ENCODE measurements at places on chromosomes 7 and 10.

- no peak for DNase-seq
Measured at GRCh38 chr7:79909176-79909575, 225.5 kb upstream of the GNAI1 start.

- no peak for DNase-seq
Measured at GRCh38 chr10:32393911-32394310, 47.0 kb upstream of the EPC1 start.

- no peak for DNase-seq
Measured at GRCh38 chr10:84012831-84013458, 126.4 kb upstream of the GHITM start.

DNA sequence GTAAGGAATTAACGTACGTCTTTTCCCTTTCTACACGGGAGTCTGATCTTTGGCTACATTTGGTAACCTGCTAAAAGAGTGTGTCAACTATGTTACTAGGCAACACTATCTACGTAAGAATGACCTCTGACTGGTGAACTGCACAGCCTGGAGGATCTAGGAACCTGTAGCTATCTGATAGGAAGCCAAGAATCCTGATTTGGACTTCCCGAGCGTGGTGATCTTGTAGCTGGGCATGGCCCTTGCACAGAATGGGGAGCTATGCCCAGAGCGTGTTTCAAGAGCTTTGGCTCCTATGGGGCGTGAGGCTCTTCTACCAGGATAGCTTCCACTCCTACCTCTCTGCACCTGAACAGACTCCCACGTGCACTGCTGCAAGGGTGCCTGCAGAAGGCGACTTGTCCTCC, 157.5 kb downstream of the TAX1BP1 start:
- no peak for DNase-seq

GRCh38 chr10:59240582-59241183, 64.2 kb downstream of the PHYHIPL start:
- peak; percentile 31 for DNase-seq

DNA sequence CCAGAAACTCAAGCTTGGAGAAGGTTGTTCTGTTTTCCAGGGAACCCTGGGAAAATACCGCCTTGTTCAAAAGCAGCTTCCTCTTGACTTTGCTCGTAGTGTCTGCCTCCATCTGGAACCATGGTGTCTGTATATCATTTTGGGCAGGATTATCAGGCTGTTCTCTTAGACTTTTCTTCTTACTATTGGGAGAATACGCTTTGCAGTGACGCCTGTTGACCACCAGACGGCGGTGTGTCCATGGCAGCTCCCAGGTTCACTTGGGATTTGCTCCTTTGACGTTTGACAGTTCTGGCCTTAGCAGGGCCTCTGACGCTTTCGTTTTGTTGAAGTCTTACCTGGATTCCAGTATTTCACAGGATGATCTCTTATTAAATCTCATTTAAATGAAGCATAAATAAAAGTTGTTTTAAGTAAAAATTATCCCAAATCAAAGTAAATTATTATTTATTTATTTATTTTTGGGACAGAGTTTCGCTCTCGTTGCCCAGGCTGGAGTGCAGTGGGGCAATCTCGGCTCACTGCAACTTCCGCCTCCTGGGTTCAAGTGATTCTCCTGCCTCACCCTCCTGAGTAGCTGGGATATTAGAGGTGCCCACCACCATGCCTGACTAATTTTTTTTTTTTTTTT, 41.8 kb upstream of the GJD4 start:
- DNase-seq: peak; percentile 74

GRCh38 chr7:149444287-149444686, 16.6 kb downstream of the ZNF777 start:
- no peak for DNase-seq

DNA sequence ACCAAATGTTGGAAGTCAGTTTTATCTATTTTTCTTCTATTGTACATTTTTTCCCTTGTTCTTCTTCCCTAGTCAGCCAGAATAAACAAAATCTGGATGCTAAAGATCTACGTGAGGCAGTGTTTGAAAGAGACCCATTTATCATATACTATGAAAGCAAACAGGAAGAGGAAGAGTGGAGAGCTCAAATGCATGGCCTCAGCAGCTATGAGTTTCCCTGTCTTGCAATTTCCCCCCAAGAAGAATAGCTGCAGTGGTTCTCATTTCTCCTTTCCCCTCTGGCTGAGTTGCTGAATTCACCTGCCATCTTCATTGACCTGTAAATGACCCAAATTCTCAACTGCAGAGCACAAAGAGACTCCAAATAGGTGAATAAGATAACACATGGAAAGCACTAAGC, 347.1 kb upstream of the NRP1 start:
- DNase-seq: no peak

- DNase-seq: no peak
Measured at GRCh38 chr10:64332551-64332950, 811.4 kb downstream of the REEP3 start.

DNA sequence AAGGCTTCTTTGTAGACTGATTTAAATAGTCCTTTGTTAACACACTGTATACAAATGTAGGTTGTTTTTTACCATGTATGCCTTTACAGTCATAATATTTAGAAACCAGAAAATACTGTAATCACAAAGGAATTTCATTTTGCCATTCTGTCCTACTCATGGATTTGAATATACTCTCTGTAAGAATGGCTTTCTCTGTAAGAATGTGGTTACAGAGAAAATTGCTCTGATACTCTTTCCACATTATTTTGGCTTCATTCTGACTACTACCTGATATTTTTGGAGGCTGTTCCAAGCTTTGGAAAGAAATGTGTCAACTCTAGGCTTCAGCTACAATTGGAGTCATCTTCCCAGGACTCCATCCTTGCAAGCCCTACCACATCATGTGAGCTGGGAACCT, 23.5 kb downstream of the CH25H start:
- peak; percentile 52 for DNase-seq

GRCh38 chr7:44375236-44375699, 49.9 kb upstream of the CAMK2B start:
- no peak for DNase-seq

GRCh38 chr10:78515038-78515872, 481.6 kb downstream of the RPS24 start:
- DNase-seq: peak; percentile 46

DNA sequence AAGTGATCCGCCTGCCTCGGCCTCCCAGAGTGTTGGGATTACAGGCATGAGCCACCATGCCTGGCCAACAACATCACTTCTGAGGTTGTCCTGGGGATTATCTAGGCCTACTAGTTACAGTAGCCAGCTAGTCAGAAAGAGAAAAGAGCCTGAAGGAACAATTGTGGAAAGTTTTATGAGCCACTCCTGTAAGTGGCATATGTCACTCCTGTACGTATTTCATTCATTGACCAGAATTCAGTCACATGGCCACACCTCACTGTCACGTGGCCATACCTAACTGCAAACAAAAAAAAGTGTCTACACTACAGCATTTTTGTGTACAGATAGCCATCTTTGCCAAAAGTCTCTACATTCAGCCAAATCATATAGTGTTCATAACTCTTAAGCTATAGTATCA, 85.7 kb downstream of the ANKIB1 start:
- DNase-seq: no peak

DNA sequence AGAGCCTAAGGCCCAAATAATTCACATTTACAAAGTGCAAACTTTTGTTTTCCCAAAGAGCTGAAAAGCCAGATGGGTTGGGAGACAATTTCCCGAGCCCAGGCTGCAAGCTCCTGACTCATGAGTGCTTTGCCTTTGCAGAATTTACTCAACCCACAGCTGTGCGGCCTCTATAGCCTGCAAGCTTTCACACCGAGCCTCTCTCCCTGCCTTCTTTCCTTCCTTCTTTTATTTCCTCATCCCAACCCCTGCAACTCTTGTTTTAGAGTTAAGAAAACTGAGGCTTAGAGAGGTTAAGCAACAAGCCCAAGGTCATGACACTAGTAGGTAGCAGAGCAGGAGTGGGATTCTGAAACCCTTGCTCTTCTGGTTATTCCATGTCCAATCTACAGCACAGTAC, 203.0 kb upstream of the GPR26 start:
- no peak for DNase-seq

DNA sequence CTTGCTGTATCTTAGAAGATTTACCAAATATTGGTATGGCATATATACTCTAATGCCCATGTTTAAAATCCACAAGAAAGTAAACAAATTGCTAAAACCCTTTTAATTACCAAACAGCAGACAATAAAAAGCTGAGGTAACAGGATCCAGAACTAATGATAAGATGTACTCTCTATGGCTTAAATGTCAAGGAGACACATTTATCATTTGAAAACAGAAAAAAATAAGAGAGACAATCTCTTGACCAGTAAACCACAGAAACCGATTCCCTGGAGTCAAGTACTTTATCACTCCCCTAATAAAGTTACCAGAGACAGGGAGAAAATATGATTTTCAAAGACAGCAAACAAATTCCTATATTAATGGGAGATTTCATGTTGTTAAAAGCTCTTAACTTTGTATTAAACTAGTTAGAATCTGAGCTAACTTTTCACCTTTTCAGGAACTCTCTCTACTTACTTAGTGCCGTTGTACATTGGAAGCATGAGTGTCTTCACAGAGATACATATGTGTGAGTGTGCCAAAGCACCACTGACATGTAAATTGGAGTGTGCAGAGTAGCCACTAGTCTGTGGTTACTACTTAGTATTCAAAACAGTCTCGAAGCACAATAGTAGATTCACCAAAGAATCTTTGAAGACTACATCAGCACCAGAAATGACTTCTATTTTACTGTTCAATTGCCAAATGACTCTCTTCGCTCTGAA, 44.2 kb downstream of the TSPAN12 start:
- DNase-seq: no peak

DNA sequence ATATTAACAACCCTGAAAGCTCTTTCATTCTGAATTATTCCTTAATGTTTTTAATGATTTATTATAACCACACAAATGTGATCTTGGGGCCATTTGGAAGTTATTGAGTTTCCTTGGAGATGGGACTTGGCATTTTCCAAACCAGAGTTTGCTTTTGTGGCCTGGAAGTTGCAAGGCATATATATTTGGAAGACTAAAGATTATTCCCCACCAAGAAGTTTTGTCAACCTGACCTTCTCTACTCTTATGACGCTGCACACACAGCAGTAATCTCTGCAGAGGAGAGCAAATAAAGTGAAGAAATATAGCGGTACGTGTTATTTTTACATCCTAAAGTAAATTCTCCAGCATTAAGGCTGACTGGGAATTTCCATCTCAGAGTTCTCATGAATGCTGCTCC, 397.0 kb downstream of the LRMDA start:
- DNase-seq: no peak

DNA sequence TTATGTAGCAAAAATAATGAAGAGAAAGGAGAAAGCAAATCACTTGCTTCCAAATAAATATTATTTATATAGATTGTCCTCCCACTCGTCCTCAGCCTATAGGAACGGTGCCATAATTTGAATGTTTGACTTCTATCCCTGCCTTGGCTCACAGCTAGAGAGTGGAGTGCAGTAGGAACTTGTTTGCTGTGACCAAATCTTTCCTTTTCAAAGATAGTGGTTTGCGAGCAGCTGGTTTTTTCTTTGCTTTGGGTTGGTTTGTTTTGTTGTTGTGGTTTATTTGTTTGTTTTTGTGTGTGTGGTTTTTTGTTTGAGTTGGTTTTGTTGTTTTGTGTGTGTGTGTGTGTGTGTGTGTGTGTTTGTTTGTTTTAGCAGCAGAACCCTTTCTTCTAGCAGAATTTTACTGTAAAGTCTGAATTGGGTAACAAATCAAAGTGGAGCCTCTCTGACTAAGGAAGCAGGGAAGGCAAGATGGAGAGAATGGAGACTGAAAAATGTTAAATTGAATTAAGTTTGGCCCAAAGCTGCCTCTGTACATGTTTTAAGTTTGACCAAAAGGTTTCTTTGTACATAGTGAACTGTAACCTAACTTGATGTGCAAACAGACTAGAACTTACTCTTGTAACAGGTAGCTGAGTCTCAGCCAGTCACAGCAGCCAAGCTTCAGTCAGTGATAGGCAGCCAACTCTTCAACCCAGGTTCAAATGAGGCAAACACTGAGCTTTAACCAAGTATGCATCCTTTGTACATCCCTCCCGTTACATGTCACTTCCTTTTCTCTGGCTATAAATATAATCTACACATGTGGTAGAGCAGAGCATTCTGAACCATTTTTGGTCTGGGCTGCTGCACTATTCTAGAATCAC, 149.5 kb upstream of the LRGUK start:
- DNase-seq: no peak

DNA sequence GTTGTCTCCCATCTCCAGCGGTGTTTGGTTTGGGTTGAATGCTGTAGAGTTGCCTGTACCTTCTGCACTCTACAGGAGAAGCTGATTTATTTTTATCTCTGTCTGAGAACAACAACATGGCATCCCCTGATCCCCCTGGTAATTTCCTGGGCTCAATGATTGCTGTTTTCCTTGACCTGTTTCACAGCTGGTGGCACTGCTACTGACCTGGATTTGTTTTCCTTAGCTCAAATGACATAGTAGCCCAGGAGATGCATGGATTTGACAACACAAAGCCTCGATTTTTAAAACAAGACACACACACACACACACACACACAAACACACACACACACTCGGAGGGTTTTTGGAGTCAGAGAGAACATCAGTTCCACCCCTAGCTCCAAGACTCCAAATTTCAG, 301.6 kb downstream of the NRG3 start:
- no peak for DNase-seq

- DNase-seq: no peak
Measured at GRCh38 chr10:99682032-99682431, 22.7 kb downstream of the ENTPD7 start.

DNA sequence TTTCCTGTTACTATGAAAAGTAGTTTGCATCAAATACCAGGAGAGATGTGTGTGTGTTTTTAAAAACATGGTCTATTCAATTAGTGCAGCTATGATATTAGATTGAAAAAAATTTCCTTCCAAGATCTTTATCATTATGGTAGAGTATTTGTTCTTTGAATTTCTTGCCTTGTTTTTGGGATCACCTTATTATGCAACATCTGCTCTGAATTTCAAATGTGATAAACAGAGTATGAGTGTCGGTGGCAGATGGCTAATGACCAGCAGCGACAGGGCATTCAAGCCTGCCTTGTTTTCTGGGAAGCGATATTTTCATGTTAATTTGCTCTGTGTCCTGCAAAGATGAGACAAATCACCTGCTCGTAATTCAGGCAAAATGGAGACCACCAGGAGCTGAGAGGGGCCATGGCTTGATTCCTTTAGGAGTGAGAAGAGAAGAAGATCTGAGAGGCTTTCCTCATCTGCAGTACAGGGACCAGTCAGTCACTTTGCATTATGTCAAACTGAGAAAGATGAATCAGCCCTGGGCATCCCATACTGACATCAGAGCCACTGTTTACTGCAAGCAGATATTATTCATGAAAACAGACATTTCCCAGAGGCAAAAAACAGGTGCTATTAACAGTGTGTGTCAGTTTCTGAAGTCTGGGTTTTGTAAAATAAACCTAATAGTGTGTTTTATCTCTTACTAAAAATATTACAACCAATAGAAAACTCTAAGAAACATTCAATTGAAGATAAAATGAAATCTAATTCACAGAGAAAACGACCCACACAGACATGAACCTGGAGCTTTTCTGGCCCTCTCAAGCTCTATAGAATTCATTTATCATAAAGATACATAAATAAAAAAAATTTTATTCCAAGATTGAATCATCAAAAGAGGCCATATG, 67.6 kb downstream of the CDK6 start:
- no peak for DNase-seq
